ENCODE measurements at places on chromosomes 6 and 20.

GRCh38 chr6:50249493-50249892, 199.8 kb upstream of the DEFB112 start:
- no peak for DNase-seq

- DNase-seq: no peak
Measured at GRCh38 chr6:15400572-15401004, 154.7 kb downstream of the JARID2 start.

GRCh38 chr20:1038205-1038604, 36.1 kb upstream of the RSPO4 start:
- DNase-seq: no peak

DNA sequence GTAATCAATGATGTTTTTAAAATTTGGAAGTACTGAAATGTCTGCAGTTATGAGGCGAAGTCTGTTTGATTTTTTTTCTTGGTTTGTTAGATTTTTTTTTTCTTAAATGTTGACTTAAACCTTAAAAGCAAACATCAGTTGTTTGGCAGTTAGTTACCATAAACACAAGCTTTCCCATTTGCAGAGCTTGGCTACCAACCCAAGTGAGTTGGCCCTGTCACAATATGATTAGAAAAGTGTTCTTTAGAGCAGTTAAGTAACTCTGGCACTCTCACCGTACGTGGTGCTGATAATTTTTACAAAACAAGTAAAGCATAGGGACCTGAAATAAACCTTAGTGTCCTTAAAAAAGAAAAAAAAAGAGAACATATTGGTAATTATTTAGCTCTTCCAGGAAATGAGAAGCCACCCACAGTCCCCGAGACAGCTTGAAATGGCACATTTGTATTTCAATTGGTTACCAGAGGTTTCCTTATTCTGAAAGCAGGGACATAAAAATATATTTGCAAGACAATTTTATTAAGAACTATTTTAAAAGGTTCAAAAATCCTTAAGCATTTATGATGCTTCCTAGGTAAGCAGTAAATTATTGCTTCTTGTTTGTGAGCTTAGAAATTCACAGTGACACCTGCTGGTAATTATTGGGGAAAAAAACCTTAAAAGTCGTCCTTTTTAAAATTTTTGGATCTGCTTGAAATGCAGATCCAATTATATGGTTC, 3.9 kb downstream of the HEY2 start:
- DNase-seq: peak; percentile 66

GRCh38 chr6:167836721-167837120, 10.0 kb downstream of the AFDN start:
- no peak for DNase-seq

- DNase-seq: no peak
Measured at GRCh38 chr6:91497770-91498169, 910.9 kb upstream of the MAP3K7 start.

DNA sequence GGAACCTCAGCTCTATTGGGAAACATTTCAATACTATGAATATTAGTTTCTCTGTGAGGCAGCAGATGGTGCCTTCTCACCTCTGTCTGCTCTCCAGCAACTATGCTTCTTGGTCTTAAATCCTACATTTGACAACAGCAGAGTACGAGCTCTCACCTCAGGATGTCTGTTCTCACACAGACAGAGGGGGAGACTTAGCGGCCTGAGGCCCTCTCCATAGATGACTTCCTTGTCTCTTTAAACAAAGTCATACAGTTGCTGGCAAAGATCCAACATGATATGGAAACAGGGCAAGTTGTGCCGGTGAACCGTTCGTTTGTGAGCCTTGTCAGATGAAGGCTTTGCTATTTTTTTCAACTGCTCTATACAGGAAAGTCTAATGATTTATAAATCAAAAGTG, 43.7 kb upstream of the GABRR1 start:
- DNase-seq: peak; percentile 49

DNA sequence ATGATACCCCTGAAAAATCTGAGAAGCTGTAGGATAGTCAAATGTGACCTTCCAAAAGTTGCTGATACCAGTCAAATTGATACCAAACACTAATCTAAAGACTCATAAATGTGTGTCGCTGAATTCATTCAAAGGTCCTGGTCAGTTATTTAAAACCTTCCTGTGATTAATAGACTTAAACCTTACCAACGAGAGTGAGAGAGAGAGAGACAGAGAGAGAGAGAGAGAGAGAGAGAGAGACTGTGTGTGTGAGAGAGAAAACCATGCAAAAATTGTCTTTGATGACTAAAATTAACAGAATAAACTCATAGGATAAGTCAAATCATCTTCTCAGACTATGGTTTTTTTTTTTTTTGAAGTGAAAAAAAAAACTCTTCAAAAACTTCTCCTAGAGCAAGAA, 370.9 kb upstream of the HS3ST5 start:
- no peak for DNase-seq

- DNase-seq: no peak
Measured at GRCh38 chr20:46025376-46025783, 3.6 kb upstream of the SLC12A5 start.

DNA sequence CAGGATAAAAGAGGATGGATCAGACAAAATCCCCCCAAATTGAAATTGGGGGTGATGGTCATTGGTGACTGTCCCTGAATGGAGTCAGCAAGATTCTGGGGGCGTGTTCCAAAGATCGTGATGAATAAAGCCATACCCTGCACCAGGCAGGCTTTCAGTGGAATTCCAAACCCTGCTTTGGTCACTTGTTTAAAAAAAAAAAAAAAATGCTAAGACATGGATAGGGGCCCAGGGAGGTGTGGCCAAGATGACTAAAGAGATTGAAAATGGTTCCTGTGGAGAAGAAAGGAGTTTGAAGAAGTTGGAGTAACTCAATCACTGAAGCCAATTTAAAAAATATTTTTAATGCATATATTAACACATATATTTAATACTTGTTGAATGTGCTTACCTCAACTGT, 161.4 kb upstream of the KCNG1 start:
- DNase-seq: no peak

DNA sequence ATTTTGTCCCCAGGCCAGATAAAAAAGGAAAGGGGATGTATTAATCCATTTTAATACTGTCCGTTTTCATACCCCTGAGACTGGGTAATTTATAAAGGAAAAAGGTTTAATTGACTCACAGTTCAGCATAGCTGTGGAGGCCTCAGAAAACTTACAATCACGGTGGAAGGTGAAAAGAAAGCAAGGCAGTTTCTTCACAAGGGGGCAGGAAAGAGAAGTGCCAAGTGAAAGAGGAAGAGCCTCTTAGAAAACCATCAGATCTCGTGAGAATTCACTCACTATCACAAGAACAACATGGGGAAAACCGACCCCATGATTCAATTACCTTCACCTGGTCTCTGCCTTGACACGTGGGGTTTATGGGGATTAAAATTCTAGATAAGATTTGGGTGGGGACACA, 152.5 kb downstream of the IBTK start:
- peak; percentile 25 for DNase-seq

DNA sequence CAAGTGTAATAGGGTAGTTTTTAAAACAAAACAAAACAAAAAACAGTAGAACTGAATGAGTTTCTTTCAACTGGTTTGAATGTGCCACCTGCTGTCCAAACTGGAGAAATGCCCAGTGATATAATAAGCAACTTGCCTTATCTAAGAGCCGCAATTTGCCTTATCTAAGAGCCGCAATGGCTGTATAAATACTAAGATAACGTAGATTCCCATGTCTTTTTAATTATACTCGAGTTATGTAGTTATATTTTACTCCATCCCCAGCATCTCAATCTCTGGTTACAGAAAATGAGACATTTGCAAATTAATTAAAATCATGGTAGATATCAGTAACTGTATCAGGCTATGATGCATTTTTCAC, 67.2 kb downstream of the RPP40 start:
- DNase-seq: peak; percentile 54

GRCh38 chr6:117149324-117149723, 116.0 kb upstream of the VGLL2 start:
- DNase-seq: no peak

DNA sequence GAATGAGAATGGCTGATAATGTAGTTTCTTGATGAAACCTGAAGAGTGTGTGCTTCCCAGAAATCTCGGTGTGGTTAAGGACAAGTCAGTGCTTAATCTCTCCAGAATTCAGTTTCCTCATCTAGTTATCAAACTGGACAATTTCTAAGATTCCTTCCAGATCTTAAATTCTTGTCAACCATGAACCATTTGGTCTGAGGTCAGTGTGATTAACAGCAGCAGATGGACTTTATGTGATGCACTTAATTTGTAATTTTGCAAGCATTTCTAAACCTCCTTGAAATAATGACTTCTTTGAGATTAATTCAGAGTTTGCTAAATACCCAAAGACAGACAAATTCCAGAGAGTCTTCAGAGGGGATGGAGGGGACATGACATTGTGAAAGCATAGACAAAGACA, 160.3 kb downstream of the KIF16B start:
- no peak for DNase-seq

- no peak for DNase-seq
Measured at GRCh38 chr6:938271-938905, 245.4 kb upstream of the EXOC2 start.

GRCh38 chr20:49853640-49854039, 41.0 kb downstream of the SLC9A8 start:
- no peak for DNase-seq

GRCh38 chr6:31723245-31723979, at the start of gene MPIG6B:
TSS of gene MPIG6B (plus strand) at chr6:31723373. CDS start at chr6:31723384, 11 bp downstream.
- no peak for DNase-seq

- no peak for DNase-seq
Measured at GRCh38 chr6:113837170-113837569, 20.0 kb upstream of the MARCKS start.

DNA sequence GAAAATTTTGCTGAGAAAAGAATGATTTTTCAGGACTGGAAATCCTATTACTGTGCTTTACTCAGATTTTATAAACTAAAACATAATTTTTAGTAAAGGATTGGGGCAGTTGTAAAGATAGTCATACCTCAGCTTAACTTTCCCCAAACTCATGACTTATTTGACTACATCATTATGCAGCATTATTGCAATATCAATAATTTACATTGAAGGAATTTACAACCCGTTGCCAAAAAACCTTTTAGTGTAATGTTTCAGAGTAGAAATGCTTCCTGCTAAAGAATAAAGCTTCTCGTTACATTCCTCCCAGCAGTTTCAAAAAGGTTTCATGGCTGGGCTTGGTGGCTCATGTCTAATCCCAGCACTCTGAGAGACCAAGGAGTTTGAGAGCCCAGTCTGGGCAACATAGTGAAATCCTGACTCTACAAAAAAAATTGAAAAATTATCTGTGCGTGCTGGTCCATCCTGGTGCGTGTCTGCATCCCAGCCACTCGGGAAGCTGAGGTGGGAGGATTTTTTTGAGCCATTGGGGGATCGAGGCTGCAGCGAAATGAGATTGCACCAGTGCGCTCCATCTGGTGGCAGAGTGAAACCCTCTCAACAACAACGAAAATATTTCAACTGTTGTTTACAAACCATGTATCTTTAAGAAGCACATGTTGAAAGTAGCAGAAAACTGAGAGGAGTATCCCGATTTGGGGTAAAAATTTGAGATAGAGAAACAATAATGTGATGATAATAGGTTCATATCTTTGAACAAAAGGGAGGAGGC, 4.4 kb downstream of the AMD1 start:
- DNase-seq: peak; percentile 67

GRCh38 chr20:5918856-5919625, 31.3 kb downstream of the TRMT6 start:
- no peak for DNase-seq

DNA sequence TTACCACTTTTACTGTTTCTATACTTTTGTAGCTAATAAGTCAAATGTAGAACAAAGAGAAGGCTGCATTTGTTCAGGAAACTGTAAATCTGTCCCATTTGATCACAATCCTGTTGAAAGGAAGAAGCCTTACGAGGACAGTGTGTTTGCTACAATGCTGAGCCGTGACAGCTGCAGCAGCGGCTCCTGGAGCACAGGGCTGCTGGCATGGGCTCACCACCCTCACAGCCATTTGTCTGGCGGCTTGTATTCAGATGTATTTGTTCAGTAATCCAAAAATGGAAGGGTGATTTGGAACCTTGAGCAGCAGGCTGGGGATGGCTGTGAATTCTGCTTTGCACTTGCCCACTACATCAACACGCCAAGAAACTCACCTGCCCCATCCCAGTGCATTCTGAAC, 5.7 kb downstream of the TUBB2A start:
- no peak for DNase-seq

- peak; percentile 53 for DNase-seq
Measured at GRCh38 chr20:41131594-41132387, 5.6 kb upstream of the PLCG1 start.

DNA sequence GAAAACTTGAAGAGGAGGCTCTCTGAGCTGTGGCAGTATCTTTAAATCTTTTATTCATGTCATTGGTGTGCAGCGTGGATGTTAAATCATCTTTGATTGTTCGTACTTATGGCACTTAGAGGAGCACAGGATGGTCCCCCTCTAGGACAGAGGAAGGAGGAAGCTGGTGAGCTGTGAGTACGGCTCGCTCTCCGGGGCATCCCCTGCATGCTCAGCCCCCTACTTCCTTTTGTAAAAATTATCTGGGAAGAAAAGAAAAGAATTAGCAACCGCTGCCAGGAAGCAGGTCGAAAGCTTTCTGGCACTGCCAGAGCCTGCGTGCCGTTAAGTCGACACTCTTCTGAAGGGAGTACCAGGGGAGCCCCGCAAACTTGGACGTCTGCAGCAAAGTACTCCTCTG, 158.5 kb downstream of the SYNDIG1 start:
- no peak for DNase-seq
